ENCODE measurements at places on chromosomes 4 and X. TPM values are rescaled to one million over a fixed set of nuclear protein-coding genes. Genes with fewer than 3 reads are reported as not detected.

GRCh38 chr4:114598191-114599121, at the start of gene UGT8:
Gene UGT8 (plus strand): TSS chr4:114598807. CDS start chr4:114622881, 24,074 bp downstream.
- H3K4me1 ChIP-seq: peaks cover 46% of the 10 kb centered on the region
- H3K27me3 ChIP-seq: peaks cover 4% of the 10 kb centered on the region
- H3K4me3 ChIP-seq: peak within 1 kb of the TSS; percentile 67
- H3K36me3 ChIP-seq: no peaks in the 10 kb centered on the region
- no peak within 1 kb of the TSS for H3K27ac ChIP-seq
- no peak for DNase-seq

F8A2 gene
- not detected for total RNA-seq

GRCh38 chr4:666436-666810, 7.7 kb downstream of the ATP5ME start:
- no peaks in the 10 kb centered on the region for H3K27me3 ChIP-seq
- H3K36me3 ChIP-seq: peaks cover 1% of the 10 kb centered on the region
- no peaks in the 10 kb centered on the region for H3K4me1 ChIP-seq
- no peak overlapping the region for H3K27ac ChIP-seq

DNA sequence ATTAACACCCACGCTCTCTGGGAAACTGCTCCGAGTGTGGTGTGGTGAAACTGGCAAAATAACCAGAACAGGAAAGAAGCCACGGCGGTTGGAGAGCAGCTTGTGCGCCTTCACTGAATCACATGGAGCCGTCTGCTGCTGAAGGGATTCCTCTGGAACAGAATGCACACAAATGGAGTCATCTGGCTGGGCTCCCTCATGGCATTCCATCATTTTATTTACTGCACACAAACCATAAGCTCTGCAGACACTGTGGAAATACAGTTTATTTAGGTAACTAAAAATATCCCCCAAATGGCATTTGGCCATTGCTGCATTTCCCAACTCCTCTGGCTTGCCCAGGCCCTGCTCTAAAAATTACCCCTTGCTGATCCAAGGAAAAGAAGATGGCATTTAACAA, 187.0 kb upstream of the S100G start:
- H3K4me1 ChIP-seq: no peaks in the 10 kb centered on the region
- no peak overlapping the region for H3K27ac ChIP-seq
- H3K36me3 ChIP-seq: no peaks in the 10 kb centered on the region
- no peak overlapping the region for H3K4me3 ChIP-seq
- no peaks in the 10 kb centered on the region for H3K27me3 ChIP-seq

DNA sequence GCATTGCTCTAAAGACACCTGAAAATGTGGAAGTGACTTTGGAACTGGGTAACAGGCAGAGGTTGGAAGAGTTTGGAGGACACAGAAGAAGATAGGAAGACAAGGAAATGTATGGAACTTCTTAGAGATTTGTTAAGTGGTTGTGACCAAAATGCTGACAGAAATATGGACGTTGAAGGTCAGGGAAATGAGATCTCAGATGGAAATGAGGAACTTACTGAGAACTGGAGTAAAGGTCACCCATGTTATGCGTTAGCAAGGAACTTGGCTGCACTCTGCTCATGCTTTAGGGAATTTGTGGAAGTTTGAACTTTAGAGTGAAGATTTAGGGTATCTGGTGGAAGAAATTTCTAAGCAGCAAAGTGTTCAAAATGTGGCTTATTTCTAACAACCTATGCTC, 99.4 kb downstream of the FAM13A start:
- H3K27ac ChIP-seq: no peak overlapping the region
- DNase-seq: no peak
- H3K4me1 ChIP-seq: no peaks in the 10 kb centered on the region
- no peaks in the 10 kb centered on the region for H3K27me3 ChIP-seq
- no peak overlapping the region for H3K4me3 ChIP-seq
- H3K36me3 ChIP-seq: no peaks in the 10 kb centered on the region

- no peaks in the 10 kb centered on the region for H3K27me3 ChIP-seq
- DNase-seq: no peak
- H3K4me1 ChIP-seq: no peaks in the 10 kb centered on the region
- no peak overlapping the region for H3K4me3 ChIP-seq
- H3K27ac ChIP-seq: no peak overlapping the region
- H3K36me3 ChIP-seq: no peaks in the 10 kb centered on the region
Observed at GRCh38 chr4:37733240-37733867, 47.2 kb upstream of the RELL1 start.

- no peaks in the 10 kb centered on the region for H3K4me1 ChIP-seq
- DNase-seq: no peak
- no peak overlapping the region for H3K27ac ChIP-seq
Observed at GRCh38 chrX:19127649-19128168, 5.4 kb upstream of the ADGRG2 start.

UGT2B15 gene
- 0.27 TPM for total RNA-seq

DNA sequence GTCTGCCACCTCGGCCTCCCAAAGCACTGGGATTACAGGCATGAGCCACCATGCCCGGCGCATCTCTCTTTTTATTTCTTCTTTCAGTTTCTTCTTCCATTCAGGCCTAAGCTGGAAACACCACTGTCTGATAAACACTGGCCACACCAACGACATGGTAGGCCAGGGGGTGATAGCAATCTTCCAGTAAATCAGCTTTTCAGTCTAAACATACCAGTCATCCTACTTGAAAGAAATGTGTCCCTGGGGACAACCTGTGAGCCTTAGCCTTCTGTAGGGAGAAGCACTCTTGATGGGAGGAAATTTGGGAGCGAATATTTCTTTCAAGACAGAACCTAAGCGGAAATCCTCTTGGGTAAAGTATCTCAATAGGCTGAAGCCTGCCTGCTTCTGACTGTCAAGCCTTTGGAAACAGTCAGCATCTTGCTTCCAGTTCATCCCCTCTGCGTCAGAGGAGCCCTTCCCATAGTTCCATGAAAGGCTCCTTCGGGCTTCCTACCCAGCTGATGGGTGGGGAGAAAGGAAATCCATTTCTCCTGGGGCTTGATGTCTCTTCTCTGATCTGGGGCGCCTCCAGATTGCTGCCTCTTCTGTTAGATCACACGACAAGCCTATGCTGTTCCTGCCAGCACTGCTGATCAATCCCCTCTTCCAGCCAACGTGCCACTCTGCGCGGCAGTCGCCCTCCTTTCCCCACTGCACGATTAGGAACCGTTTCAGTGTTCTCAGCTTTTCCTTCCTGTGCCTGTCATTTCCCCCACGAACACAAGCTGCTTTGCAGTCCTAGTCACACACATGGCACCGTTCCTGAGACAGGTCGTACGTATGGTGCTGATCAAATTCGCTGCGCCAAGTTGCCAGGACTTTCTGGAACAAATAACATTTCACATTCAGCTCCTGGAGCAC, 49.5 kb upstream of the CBR4 start:
- no peaks in the 10 kb centered on the region for H3K27me3 ChIP-seq
- H3K36me3 ChIP-seq: no peaks in the 10 kb centered on the region
- no peak for DNase-seq
- no peaks in the 10 kb centered on the region for H3K4me1 ChIP-seq

KLB gene
- total RNA-seq: 0.08 TPM
